HS-5 (cell line): ENCODE measurements at places on chromosomes 11 and 22.

DNA sequence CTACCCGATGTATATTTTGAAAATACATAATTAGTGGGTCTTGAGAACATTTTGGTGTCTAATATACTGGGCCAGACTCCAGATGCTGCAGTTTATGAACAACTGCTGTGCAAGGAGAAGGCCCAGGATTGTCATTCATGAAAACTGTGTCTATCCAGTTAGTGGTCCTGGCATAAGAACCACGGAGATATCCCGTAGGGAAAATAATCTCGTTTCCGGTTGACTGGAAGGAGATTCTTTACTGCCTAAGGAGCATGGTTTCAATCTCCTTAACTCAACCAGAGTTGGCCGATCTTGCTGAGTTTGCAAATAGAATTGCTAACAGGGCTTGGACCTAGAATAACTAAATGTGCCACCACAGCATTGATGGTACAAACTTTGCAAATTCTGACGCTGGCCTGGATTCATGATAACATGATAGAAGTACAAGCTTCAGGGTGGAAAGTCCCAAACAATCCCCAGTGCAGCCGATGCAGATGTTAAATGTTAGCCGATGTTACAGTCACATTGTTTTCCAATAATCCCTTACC, 4.6 kb upstream of the RTCB start:
- DNase-seq: no peak

DNA sequence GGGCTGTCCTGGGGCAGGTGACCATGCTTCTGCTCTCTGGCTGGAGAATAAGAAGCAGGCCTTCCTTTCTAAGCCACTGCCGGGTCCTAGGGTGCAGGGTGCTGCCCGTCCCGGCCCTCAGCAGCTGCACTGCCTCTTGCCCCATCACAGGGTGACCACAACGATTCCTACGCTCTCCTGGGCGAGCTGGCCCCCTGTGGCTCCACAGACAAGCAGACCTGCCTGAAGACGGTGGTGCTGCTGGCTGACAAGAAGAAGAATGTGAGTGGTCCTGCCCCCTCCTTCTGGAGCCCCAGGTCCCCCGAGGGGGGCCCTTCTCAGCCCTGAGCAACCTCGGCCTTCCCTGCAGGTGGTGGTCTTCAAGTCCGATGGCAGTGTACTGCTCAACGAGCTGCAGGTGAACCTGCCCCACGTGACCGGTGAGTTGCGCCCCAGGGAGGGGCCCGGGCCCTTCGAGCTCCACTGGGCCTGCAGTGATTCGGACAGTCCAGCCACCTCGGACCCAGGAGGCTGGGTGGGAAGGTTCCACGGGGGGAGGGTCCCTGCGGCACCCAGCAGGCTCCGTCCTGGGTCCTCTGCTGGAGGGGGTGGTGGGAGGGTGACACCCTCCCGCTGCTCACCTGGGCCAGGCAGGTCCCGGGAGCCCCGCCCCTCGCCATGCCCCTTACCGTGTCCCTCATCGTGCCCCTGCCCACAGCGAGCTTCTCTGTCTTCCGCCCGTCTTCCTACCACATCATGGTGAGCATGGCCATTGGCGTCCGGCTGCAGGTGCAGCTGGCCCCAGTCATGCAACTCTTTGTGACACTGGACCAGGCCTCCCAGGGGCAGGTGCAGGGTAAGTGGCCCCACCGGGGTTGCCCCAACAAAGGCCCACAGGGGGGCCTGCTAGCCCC, 8.3 kb downstream of the MUC2 start:
- DNase-seq: no peak

DNA sequence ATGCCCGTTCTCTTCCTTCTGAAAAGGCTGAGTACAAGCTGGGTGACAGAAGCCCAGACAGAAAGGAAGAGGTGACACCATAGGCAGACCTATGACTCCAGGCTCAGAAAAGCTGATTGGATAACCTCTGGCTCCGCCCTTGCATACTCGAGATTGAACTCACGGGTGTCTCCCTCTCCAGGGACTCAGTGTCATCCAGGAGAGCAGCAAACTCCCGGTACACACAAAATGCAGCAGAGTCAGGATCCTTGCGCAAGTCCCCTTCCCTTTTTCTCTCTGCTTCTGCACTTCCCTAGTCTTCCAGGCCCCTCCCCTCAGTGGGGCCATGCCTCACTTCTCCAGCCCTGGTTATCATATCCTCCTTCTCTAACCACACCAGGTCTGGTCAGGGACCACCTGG, 9.8 kb downstream of the SCN4B start:
- no peak for DNase-seq

GRCh38 chr11:102347462-102348370, 702 bp downstream of the BIRC2 start:
- DNase-seq: peak; percentile 52

- DNase-seq: no peak
Measured at GRCh38 chr11:65375012-65375411, 7.4 kb downstream of the SLC25A45 start.

- peak; percentile 83 for DNase-seq
Measured at GRCh38 chr11:77407613-77408012, 66.3 kb downstream of the PAK1 start.

- DNase-seq: no peak
Measured at GRCh38 chr11:95915051-95915450, 8.9 kb downstream of the MTMR2 start.

DNA sequence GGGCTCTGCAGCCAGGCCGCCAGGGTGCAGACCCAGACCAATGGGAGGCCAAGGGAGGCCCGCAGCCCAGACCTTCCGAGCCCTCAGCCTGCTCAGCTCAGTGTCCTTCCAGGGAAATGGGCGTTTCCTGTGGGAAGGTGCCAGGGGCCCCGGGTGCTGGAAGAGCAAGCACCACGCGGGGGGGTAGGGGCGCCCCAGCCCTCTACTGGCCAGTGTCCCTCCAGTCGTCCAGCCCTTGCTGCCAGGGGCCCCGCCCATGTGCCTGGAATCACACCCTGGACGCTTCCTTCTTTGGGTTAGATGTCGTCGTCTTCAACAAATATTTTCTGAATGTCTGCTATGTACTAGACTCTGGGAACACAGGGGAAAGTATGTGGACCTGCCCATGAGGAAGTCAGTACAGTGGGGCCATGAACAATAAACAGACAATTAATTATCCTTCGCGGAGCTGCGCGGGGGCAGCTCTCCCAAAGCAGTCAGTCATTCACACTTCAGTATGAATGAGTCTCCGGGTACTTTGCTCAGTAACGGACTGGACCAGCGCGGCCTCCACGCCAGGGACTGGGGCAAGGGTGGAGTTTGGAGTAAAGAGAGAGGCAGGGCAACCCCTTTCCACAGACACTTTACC, 60.2 kb downstream of the CDKN1C start:
- DNase-seq: no peak

DNA sequence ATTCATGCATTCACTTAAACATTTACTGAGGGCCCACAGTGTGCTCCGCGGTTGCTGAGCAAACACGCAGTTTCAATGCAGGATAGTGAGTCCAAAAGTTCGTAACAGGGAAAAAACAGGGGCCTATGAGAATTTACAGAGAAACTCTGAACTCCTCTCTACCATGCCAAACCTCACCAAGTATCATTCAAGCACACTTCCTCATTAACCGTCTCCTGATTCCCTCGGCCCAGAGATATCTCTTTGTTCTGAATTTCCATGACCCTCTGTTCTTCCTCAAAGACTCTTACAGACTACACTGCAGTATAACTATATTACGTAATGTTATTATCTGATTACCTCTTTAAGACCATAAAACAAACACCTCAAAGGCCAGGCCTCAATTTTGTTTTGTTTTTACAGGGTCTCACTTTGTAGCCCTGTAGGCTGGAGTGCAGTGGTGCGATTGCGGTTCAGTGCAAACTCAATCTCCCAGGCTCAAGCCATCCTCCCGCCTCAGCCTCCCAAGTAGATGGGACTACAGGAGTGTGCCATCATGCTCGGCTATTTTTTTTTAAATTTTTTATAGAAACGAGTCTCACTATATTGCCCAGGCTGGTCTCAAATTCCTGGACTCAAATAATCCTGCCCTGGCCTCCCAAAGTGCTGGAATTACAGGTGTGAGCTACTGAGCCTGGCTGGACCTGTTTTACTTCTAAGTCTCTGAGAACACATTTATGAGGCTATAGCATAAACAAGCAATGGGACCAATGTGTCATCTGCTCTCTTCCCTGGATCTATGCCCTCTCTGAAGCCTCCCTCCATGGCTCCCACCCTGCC, 3.6 kb downstream of the HPS4 start:
- DNase-seq: no peak
